ENCODE measurements at places on chromosomes 7 and 10.
A peak's percentile ranks its signal among the peaks of the same experiment; 100 is the strongest.

DNA sequence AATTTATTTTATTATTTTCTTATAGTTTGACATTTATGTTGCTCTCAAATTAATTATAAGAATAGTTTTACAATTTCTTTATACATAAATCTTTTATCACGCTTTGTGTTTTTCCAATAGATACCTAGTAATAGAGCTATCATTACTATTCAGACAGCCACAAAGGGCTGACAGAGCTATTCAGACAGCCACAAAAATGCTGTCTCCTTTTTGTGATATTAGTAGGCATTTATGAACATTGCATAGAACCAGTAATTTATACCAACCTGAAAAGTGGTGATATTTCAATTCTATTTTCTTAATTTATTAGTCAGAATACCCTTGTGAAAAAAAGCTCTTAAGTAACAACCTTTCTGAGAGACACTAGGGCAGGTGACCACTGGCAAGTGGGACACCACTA, 34.2 kb upstream of the IGFBP3 start:
- DNase-seq: no peak

DNA sequence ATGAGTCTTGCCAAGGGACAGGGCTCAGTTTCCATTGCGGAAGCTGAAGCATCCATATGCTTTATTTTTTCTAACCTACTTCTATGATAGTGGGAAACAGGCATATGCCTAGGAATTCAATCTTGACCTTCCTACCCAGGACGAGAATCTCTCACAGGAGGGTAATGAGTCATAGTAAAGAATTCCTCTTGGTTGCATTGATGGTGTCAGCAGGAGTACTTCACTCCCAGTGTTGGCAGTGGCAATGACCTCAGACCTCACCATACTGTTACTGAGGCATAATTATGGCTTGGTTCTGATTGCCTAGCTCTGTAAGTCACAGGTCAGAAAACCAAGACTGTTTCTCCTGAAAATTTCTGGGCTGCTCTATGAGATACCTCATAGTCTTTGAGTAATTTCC, 552.9 kb downstream of the ARL4A start:
- DNase-seq: peak; percentile 98

- no peak for DNase-seq
Observed at GRCh38 chr7:138873220-138873892, 75.4 kb upstream of the ATP6V0A4 start.

GRCh38 chr7:91062713-91063112, 201.5 kb upstream of the FZD1 start:
- DNase-seq: no peak

DNA sequence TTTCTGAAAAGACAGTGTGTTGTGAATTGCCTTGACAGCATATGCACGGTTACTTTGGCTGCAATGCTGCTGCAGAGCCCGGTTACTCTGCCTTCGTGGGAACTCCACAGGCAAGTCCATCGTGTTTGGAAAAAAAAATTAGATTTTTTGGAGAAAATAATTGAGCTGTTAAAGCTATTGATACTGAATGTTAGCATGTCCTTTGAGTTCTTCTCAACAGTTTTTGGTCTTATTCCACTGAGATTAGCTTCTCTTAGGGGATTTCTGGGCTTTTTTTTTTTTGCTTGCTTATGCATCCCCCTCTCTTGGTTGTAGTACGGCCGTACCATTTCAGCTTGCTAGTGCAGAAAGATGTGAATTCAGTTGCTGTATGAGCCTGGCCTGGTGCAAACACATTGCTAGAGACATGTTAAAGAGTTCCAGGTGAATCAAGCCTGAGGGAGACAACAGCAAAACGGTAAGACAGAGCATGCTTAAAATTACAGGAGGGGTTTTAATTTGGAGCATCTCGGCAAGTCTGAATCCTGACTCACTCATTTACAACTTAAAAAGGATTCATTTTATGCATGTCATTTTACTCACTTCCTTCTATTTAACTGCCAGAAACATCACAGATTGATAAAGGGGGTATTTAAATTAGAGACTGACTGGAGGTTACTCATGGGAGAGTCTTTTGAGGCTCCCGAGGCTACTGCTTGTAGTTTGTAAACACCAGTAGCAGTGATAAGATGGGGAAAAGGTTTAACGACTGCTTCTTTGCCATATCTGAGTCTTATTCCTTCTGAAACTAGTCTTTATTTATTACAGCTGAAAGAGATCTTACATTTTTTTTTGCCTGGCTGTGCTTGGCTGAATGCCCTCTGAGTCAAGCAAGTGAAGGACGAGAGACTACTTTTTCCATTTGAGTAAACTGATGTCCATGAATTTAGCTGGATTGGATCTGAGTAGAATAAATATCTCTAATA, 113.7 kb downstream of the CDK14 start:
- DNase-seq: no peak

GRCh38 chr7:124765401-124766352, at the start of gene GPR37:
GPR37 (minus strand) TSS chr7:124765792; CDS start chr7:124764976, 816 bp downstream.
- peak; percentile 68 for DNase-seq

GRCh38 chr7:100896732-100897608, 1.3 kb upstream of the ACHE start:
- peak; percentile 50 for DNase-seq

DNA sequence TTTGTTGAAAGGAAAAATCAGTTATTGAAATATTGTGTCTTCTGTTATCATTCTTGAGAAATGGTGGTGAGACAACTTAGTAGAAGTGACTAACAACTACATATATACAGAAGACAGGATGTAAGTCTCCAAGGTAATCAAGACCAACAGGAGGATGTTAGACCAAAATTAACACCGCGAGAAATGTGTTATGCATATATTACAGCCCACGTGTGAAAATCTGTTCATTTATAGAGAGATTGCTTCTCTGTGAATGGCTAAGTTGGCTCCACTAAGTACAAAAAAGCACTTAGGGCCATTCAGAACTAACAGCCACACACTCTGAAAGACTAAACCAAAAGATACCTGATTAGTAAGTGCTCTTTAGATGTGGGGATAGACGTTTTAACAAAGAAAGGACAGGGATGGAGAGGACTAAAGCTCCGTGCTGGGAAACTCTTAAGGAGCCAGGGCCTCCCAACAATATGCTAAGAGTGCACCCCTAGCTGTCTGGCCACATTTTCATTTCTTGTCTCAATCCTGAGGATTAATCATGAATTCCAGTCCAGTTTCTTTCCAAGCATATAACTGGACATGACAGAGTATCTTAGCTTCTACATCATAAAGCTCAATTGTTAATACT, 26.5 kb downstream of the HDAC9 start:
- DNase-seq: no peak

DNA sequence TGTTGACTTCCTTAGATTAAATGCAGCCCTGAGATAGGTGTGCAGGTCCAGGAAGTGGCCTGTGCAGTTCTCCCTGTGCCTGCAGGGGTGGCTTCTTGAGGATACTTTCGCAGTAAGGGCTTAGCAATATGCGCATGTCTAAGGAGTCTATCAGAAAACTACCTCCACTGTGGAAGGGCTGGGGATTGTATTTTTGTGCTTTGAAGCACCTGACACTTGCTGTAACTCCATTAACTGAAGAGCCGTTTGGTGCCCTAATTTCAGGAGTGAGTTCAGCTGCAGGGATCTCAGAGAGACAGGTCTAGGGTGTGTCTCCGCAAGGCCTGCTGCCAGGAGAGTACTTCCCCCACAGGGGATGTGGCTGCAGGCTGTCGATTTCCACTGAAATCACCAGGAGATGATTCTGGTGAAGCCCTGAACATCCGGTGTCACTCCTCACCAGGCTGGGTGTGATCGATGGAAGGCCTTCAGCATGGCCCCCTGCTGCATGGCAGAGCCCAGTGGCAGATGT, 35.5 kb downstream of the IKZF1 start:
- no peak for DNase-seq

DNA sequence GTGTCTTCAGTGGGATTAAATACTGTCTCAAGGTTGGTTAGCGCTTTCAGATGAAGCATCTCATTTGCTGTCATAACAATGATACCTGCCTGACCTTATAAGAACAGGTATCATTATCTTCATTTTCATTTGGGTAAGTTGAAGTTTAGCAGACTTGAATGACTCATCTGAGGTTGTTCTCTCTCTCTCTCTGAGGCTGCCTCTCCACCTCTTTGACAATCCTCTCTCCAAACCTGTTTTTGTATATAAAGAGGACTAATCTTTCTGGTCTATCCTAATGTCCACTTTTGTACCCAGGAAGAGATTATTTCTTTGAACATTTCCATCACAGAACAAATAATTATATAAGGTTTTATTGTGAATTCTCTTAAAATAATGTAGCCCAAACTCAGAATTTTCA, 291.4 kb downstream of the KLF6 start:
- DNase-seq: no peak

GRCh38 chr10:117653170-117653515, 110.6 kb downstream of the EMX2 start:
- DNase-seq: peak; percentile 95

DNA sequence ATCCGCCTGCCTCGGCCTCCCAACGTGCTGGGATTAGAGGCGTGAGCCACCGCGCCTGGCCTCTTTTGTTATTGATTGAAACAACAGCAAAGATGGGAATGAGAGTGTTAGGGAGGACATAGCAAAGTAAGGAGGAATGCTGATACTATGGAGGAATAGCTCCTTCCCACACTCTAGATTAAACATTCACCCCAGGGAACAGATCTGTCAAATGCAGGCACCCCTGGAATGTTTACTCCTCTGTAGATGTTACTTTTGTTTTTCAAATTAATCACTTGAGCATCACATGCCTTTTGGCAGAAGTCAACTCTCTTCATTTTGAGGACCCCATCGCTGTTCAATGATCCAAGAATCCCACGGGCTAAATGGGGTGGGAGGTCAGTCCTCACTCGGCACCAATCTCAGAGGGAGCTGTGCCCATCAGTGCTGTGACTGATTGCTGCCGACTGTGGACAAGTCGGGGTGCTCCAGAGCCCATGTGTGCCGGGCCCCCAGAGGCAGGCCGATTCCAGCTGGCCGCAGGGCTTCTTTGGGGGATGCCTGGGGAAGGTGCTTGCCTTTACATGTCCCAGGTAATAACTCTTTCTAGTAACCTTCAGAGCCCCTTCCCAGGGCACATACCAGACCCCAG, 10.2 kb upstream of the COBL start:
- no peak for DNase-seq

DNA sequence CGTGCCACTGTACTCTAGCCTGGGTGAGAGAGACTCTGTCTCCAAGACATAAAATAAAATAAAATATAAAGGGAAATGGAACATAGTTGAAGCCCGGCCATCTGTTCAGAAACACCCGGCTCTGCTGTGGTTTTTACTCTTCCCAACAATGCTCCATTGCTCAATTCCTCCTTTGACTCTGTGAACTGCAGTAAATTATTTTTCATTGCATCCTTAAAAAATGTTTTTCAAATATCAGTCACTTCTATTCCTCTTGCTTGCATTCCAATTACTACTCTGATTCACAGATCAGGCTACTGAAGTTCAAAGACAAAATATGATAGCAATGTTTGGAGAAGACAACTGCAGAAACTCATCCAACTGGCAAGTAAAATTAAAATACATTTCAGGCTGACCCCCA, 983.0 kb downstream of the SORCS1 start:
- no peak for DNase-seq

DNA sequence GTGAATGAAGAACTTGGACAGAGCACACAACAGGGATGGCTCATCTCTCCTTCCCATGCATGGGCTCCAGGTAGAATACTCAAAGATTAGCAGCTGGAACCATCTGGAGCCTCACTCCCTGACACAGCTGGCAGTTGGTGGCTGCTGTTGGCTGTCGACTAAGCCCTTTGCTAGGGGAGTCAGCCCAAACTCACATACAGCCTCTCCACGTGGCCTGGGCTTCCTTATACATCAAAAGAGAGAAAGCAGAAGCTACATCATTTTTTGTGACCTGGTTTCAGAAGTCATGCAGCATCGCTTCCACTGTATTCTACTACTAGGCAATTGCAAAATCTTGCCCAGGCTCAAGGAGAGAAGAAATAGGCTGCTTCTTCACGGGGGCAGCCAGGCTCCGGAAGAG, 24.4 kb downstream of the ASNS start:
- no peak for DNase-seq

GRCh38 chr10:30553626-30554439, 75.7 kb downstream of the LYZL2 start:
- no peak for DNase-seq

GRCh38 chr7:69177941-69178494, 420.3 kb upstream of the AUTS2 start:
- DNase-seq: no peak

DNA sequence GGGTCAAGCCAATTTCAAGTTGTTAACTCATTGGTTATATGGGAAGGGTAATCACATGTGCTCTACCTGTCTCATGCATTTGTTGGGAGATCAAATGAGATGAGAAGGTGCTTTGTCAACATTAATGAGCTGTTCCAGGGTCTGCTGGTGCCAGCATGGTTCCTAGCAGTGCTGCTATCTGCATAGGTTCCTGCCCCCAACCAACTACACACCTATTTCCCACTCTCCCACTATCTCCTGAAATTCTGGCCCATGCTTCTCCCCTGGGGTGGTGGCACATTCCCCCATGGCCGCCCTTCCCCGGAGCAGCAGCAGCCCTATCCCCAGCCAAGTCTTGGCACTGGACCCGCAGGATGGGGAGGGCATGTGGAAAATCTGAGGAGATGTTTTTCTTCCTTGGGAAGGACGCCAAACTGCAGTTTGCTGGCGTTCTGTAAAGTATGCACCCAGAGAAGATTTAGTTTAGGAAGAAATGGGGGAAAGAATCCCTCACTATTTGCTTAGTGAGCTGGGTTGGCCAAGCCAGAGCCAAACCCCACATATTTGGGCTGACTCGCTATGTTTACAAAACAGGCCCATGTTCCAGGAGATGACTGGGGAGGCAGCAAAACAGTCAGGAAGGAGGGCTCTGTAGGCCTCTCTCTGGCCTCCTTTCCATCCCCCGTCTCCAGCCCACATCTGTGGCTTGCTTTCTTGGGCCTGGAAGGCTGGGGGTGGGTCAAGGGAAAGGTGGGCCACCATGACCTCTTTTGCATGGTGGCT, 42.5 kb downstream of the PPP1R3C start:
- DNase-seq: no peak

Data from ACHN (cell line).